AG10803 (cell line): ENCODE measurements at places on chromosomes 7 and 10.
A peak's percentile ranks its signal among the peaks of the same experiment; 100 is the strongest.

GRCh38 chr10:118990326-118990725, 39.2 kb upstream of the NANOS1 start:
- no peak for DNase-seq

DNA sequence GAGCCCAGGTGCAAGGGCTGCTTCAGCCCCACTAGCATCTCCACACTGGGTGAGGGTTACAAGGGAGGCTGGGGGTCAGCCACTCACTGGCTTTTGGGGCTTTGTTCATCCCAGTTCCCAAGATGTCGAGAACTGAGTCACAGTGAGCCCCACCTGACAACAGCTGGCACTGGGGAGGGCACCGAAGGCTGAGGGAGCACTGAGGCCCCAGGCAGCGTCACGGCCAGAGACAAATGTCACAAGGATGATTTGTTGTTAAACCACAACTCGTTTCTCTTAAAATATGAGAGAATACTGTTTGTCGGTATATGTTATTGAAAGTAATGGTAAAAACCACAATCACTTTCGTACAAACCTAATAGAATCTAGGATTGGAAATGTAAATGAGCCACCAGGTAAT, 219.9 kb downstream of the CELF2 start:
- DNase-seq, result no peak

GRCh38 chr7:71488308-71488707, 356.4 kb downstream of the GALNT17 start:
- peak; percentile 87 for DNase-seq

- DNase-seq, result peak; percentile 60
Measured at GRCh38 chr7:137096607-137097006, 228.2 kb downstream of the CHRM2 start.

DNA sequence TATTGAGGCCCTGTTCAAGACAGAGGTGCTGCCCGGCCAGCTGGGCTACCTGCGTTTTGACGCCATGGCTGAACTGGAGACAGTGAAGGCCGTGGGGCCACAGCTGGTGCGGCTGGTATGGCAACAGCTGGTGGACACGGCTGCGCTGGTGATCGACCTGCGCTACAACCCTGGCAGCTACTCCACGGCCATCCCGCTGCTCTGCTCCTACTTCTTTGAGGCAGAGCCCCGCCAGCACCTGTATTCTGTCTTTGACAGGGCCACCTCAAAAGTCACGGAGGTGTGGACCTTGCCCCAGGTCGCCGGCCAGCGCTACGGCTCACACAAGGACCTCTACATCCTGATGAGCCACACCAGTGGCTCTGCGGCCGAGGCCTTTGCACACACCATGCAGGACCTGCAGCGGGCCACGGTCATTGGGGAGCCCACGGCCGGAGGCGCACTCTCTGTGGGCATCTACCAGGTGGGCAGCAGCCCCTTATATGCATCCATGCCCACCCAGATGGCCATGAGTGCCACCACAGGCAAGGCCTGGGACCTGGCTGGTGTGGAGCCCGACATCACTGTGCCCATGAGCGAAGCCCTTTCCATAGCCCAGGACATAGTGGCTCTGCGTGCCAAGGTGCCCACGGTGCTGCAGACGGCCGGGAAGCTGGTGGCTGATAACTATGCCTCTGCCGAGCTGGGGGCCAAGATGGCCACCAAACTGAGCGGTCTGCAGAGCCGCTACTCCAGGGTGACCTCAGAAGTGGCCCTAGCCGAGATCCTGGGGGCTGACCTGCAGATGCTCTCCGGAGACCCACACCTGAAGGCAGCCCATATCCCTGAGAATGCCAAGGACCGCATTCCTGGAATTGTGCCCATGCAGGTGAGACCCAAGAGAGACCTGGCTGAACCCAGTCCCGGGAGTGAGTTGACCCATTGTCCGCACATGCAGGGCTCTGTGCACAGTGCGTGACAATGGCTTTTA, 2.8 kb downstream of the RBP3 start:
- DNase-seq, result no peak

DNA sequence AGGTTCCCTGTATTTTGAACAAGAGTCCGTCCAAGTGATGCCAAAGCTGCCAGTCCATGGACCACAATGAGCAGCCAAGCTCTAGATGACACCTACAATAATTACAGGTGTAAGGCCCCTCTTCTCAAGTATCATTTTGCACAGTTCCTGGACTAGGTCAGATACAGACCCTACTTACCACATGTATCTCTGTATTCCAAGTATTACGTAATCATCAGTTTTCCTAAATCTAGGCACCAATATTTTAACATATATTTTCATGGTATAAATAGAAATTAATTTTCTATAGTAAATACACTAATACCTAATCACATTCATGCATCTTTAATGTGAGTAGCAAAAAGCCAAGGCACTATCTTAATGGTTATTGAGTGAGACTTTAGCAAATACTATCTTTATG, 157.0 kb upstream of the PRSS1 start:
- DNase-seq, result no peak

DNA sequence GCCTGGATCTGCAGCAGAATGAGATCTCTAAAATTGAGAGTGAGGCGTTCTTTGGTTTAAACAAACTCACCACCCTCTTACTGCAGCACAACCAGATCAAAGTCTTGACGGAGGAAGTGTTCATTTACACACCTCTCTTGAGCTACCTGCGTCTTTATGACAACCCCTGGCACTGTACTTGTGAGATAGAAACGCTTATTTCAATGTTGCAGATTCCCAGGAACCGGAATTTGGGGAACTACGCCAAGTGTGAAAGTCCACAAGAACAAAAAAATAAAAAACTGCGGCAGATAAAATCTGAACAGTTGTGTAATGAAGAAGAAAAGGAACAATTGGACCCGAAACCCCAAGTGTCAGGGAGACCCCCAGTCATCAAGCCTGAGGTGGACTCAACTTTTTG, 21.4 kb downstream of the LRRC17 start:
- DNase-seq, result no peak

DNA sequence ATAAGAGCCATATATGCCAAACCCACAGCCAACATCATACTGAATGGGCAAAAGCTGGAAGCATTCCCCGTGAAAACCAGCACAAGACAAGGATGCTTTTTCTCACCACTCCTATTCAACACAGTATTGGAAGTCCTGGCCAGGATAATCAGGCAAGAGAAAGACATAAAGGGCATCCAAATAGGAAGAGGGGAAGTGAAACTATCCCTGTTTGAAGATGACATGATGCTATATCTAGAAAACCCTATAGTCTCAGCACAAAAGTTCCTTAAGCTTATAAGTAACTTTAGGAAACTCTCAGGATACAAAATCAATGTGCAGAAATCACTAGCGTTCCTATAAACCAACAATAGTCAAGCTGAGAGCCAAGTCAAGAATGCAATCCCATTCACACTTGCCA, 23.8 kb upstream of the STARD3NL start:
- no peak for DNase-seq

DNA sequence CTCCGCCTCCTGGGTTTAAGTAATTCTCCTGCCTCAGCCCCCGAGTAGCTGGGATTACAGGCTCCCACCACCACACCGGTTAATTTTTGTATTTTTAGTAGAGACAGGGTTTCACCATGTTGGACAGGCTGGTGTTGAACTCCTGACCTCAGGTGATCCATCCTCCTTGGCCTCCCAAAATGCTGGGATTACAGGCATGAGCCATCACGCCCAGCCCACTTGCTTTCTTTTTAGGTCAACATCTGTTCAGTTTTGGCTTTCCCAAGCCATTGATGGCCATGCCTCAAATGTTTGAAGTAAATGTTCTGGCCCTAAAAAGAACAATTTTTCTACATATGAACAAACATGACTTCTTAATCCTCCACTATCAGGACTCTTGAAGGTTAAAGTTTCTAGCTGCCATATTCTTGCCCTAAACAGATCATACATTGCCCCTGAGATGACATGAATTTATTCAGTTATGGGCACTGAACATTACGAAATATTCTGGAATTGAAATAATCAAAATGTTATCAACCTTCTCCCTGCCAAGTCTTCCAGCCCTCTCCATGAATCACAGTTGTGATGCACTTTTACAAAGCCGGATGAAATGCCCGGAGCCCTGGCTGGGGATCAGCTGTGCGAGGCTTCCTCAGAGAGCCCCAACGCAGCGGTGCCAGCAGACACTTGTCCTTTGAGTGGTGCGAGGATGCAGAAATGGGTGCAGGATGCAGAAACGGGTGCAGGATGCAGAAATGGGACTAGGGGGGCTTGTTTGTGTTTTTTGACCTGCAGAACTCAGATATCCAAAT, 2.9 kb downstream of the MRLN start:
- DNase-seq, result no peak

DNA sequence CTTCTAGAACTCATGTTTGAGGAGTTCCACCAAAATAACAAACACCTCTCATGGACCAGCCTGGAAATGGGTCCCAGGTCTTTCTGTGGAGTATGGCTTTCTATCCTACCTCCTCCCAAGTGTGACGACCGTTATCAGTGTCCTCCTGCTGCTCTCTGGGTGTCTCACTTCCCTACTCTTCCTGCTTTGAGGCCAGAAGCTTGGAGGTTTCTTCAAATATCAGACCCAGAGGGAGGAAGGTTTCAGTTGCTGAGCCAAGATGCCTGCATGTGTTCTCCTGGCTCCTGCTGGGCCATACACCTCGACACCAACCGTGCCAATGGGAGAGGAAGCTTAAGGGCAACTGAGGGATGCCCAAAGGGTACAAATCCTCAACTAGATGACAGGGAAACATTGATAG, 114.6 kb downstream of the WNT2 start:
- no peak for DNase-seq

DNA sequence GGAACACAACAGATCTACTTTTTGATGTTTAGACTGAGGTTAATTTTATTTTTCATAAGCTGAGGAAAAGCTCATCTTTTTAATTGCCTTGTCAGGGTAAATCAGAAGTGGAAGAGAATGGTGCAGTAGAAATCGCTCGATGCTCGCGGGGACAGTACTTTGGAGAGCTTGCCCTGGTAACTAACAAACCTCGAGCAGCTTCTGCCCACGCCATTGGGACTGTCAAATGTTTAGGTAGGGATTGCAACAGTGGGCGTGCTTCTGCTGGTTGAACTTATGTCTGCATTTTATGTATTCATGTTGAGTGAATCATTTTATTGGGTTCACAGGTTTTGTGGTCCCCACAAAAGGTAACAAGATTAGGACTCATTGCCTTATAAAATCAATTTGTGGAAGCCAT, 11.7 kb upstream of the HBP1 start:
- DNase-seq, result no peak

GRCh38 chr7:1229202-1229947, 3.3 kb upstream of the UNCX start:
- DNase-seq, result no peak
